NB4 (cell line): ENCODE measurements at places on chromosomes 3 and 15.

- DNase-seq = no peak
Observed at GRCh38 chr15:100400996-100401395, 59.2 kb upstream of the ADAMTS17 start.

DNA sequence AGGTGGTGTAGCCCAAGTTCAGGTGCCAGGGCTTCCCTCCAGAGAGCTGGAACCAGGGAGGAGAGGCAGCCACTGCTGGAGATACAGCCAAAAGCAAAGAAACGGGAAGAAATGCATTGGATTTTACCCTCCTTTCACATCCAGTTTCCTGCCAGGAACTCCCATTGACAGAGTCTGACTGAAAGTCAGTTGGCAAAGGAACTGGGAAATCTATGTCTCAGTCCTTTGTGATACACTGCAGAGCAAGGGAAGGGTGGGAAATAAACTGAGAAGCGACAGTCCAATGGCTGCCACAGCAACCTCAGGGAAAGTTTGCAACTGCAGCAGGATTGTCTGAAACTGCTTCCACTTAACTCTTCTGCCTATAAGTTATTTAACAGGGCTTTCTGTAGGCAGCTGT lies 142.6 kb downstream of the SATB1 start:
- no peak for DNase-seq

DNA sequence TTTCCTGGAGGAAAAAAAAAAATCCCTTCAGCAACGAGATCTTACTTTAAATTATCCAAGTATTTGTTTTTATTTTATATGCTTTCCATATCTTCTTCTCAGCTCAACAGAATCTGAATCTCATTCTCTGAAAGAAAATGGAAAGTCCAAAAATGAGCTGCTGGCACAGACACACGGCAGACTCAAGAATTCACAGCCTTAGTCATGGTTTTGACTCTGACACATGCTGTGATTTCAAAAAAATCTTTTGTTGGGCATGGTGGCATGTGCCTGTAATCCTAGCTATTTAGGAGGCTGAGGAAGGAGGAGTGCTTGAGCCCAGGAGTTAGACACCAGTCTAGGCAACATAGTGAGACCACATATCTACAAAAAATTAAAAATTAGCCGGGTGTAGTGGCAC lies 565.0 kb downstream of the MAGI1 start:
- no peak for DNase-seq

DNA sequence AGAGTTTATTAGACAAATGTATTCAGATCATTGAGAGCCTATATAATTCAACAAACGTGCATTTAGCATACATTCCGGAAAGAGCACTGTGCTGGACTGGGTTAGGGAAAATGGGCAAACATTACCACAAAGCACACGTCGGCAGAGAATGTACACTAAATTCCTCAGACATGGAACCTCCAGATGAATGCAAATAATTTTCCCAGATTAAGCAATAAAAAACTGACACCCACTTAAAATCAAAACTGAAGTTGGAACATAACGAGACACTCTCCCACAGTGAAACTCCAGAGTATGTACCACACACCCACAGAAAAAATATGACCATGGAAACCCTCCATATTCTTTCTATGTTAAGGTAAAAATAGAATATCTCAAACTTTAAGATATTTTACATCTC lies 4.8 kb downstream of the SECISBP2L start:
- DNase-seq = no peak

DNA sequence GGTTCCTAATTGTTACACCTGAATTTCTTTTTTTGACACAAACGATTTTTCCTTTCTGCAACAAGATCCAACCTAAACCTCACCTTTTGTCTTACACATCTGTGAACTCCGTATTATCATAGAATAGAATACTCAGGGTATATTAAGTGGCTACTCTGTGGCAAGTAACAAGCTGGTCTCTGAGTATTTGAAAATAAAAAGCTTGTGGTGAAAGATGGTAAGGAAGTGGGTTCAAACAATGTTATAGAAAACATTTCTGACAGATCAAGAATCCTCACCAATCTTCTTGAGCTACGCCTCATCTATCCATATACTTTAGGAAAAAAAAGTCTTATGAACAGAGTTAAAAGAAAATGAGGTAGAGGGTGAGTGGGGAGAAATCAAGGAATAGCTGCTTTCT lies 3.5 kb upstream of the ANKRD28 start:
- no peak for DNase-seq

DNA sequence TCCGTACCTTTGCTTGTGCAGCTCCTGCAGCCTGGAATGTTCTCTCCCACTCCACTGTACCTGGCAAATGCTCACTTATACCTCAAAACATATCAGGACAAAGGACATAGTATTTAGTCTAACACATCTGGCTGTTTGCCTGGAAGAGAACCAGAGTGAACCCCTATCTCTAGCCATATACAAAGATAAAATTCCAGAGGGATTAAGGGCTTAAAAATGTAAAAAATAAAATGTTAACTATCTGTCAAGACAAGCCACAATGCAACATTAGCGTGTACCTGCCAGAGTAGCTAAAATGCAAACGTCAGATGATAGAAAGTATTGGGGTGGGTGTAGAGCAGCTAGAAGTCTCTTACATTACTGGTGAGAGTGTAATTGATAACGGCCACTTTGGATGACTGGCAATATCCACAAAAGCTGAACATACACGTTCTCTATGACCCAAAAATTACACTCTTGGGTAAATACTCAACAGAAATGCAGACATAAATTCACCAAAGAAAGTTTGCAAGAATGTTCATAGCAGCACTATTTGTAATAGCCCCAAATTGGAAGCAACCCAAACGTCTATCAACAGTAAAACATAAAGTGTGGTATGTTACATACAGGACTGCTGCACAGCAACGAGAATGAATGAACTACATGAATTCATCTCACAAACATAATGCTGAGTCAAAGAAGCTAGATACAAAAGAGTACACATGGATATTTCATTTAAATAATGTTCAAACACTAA lies 18.2 kb upstream of the ADPGK start:
- no peak for DNase-seq

DNA sequence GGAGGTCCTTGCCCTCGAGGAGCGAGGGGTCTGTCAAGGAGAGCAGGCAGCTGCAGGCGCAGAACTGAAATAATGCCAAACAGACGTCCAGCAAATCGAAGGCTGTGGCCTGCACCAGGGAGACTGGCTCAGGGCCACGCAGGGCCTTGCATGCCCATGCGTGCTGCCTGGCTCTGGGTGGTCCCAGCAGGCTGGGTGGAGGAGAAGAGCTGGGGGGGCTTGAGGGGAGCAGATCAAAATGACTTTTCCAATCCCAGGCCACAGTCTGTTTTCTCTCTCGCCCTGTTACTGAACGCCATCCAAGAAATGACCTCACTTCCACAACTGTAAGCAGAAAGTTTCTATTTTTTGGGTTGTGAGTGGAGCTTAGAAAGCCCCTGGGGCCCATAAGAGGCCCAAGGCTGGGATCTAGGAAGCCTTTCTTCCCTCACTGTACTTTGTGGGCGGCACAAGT lies 96.9 kb upstream of the RPL32 start:
- no peak for DNase-seq

GRCh38 chr15:79003896-79004295 lies 59.0 kb upstream of the CTSH start:
- no peak for DNase-seq

GRCh38 chr15:47129033-47129432 lies 588.3 kb upstream of the SEMA6D start:
- no peak for DNase-seq

GRCh38 chr15:47685141-47685870 lies 32.0 kb upstream of the SEMA6D start:
- no peak for DNase-seq

GRCh38 chr3:194257151-194257621 lies 93.9 kb downstream of the CPN2 start:
- DNase-seq = no peak

DNA sequence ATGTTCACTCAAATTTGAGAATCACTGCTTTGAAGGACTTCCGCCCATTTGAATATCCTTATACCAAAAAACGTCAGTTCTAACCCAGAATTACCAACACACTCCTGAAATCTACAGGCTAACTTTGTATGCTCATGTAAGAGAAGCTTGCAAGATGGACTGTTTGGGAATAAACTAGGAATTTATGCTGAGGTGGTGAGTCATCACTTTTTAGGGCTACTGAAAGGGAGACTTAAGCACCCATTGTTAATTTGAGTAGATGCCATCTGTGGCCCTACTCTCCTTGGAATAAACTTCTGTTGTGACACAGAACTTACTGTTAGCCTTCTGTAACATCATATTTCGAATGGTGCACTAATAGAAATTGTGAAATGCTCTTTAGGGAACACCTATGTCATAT lies 74.6 kb downstream of the FGF12 start:
- DNase-seq = no peak

DNA sequence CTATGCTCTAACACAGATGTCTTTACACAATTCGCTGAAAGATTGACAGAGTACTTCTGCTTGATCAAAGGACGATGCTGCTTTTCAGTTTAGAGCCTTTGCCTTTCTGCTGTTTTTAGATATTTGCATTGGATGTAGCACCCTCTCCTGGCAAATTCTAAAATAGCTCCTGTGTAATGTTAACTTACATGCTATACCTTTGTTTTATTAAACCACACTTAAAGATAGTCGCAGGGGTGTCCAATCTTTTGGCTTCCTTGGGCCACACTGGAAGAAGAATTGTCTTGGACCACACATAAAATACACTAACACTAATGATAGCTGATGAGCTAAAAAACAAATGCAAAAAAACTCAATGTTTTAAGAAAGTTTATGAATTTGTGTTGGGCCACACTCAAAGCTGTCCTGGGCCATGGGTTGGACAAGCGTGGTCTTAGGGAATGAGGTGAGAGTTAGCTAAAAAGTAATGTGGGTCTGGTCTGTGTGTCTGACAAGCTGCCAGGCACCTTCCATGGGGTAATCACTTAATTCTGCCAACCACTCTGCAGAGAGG lies 62.9 kb downstream of the ATG7 start:
- peak; percentile 73 for DNase-seq

DNA sequence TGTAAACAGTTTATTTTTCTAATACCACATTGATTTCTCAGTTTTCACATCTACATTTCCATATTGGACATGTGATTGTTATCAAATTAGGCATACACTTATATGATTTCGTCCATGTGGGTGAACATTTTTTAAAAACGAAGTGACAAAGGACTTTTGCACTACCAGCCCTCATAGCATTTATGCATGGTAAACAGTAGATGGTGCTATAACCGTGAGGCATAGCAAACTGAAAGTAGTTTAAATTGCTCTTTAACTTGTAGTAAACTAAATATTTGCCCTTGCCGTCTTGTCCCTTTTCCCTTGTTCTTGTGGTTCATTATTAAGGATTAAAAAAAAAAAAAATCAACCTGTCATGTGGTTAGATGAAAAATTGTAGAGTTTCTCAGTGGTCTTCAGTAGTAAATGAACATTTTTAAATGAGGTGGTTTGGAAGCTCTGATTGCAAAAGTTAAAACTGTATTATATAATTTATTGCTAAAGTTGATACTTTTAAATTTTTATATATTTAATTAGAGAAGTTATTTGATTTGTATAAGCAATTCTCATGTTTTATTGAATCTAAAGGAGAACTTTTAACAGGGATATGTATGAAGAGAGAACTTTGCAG lies 24.0 kb downstream of the STX19 start:
- peak; percentile 69 for DNase-seq

DNA sequence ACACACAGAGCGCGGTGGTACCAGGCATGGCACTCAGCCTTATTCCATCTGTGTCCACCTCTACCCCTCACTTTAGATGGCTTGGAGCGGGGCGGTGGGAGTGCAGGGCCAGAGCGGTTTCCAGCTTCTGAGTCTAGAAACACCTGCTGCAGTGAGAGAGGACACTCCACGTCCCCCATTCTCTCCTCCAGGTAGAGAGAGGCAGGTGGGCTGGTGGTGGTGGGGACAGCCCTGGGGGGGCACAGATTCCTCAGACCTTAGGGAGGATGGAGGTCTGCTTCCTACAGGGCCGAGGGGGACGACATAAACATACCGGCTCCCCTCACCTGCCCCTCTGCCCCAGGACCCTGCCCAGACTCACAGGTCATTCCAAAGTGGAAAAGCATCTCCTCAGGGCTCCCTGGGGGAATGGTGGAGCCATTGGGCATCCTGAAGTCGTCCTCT lies 40.4 kb downstream of the MUC20 start:
- DNase-seq = no peak

- DNase-seq = no peak
Observed at GRCh38 chr3:48474619-48475018, 28.1 kb downstream of the ATRIP start.

GRCh38 chr3:102826636-102827035 lies 391.8 kb downstream of the ZPLD1 start:
- DNase-seq = no peak

- no peak for DNase-seq
Observed at GRCh38 chr3:19075037-19075436, 73.3 kb upstream of the KCNH8 start.

DNA sequence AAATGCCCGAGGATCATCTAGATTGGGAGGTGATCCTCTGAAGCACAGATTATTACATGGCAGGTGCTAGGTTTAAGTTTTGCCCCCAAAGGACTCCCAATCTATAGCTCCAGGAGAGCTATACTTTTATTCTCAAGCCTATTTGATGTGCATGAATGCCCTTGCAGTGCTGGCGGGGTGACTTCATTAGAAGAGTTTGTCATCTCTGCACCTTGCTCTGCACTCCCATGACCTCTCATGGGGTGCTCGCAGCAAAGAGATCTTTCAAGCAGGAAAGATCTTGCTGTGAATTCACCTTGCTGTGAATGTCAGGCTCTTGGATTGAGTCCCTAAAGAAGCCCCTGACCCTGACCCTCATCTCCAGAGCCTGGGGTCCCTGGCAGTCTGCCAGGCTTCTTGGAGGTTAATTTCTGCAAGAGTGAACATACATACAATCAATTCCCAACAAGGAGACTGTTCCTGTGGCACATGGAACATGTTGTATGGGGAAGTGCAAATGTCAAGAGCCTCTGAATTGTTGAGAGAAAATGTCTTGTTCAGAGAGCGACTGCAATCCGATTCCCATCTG lies 45.9 kb downstream of the FAM43A start:
- no peak for DNase-seq

DNA sequence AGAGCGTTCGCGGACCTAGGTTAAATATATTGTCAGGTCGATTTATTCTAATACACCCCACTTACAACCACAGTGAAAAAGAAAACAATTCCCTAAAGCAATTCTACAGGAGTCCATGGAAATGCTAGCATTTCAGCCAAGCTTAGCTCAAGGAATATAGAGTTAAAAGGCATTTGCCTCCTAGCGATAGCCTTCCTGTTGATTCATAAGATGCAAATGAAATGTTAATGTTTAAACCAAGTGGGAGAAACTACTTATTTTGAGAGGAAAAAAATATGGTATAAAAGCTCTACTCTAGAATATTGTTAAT lies 1.7 kb upstream of the ALCAM start:
- no peak for DNase-seq
